ENCODE measurements at places on chromosomes 1 and 21.

DNA sequence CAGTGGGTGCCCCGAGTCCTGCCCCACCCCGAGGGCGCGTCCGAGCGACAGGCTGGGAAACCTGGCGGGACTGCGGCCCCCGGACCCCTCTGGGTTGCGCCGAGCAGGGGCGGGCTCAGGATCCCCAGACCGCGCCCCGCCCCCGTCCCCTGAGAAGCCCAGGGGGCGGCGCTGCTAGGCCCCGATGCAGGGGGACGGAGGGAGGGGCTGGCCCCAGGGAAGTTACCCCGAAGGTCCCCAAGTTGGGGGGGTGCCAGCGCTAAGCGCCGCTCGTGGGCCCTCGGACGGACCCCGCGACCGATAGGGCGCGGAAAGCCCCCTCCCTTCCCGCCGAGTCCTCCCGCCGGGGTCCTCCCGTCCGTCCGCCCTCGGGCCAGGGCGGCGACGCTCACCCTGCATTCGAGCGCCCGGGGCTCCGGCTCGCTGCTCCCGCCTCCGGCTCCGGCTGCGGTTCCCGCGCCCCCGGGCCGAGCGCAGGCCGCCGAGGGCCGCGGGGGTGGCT is 414 bp downstream of the GPR153 start:
- no peak for DNase-seq

GRCh38 chr1:242738702-242739645 is 214.5 kb upstream of the PLD5 start:
- DNase-seq: no peak

- DNase-seq: no peak
These were observed 16.8 kb downstream of the DHX9 start for GRCh38 chr1:182855911-182856310.

DNA sequence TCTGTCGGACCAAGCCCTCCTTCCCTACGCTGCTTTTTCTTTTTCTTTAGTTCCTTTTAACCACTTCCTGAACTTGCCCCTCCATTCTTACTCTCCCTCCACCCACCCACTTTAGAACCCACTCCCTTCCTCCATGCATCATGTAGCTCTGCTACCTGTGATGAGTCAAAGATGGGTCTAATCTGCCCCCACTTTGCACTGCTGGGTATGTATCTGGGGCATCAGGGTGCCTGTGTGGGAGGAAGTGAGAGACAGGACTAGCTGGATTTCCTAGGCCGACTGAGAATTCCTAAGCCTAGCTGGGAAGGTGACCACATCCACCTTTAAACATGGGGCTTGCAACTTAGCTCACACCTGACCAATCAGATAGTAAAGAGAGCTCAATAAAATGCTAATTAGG is 157.7 kb downstream of the SEC16B start:
- no peak for DNase-seq

DNA sequence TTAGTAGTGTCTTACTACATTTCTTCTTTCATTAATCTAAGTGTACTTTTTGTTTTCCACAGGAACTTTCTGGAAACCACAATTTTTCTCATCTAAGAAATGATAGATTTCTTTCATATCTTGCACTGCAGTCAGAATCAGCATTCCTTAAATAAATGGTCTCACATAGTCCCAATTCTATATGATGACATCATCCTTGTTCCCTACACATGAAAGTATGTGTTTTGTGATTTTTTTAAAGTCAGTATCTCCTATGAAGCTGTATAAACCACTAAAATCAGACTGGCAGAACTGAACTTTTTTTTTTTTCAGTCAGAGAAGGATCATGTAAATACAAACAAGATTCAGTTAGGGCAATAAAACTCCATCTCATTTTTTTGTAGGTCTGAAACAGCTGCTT is 742.6 kb upstream of the CXADR start:
- DNase-seq: no peak

DNA sequence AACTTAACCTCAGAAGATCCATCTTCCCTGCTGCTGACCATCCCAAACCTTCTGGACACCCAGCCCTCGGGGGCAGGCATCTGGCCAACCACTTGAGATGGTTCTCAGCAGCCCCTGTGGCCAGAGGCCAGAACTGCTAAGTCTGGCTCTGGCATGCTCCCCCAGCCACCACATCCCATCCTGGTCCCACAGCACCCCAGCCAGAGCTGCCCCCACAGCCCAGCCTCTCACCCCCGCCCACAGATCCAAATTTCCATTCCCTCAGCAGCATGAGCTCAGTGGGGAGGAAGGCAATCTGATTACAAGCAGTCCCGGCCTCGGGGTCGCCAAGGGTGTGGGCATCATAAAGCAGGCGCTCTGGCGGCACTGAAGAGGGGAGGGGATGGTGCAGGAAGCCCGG is 45.6 kb downstream of the GLIS1 start:
- no peak for DNase-seq

DNA sequence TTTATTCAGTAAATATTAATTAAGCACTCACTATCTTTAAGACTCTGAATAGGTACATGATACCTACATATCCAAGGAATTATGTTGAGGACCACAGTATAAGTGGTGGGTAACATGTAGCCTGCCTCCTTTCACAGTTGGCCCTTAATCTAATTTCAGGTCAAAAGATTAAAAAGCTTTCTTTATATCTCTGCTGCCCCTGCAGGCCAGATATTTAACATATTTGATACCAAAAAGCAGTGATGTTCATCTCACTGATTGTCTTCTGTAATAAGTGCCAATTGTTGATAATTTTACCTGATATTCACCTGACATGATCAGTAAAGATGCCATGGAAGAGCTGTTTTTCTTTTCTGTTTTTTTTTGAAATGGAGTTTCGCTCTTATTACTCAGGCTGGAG is 36.5 kb downstream of the RLF start:
- DNase-seq: no peak

DNA sequence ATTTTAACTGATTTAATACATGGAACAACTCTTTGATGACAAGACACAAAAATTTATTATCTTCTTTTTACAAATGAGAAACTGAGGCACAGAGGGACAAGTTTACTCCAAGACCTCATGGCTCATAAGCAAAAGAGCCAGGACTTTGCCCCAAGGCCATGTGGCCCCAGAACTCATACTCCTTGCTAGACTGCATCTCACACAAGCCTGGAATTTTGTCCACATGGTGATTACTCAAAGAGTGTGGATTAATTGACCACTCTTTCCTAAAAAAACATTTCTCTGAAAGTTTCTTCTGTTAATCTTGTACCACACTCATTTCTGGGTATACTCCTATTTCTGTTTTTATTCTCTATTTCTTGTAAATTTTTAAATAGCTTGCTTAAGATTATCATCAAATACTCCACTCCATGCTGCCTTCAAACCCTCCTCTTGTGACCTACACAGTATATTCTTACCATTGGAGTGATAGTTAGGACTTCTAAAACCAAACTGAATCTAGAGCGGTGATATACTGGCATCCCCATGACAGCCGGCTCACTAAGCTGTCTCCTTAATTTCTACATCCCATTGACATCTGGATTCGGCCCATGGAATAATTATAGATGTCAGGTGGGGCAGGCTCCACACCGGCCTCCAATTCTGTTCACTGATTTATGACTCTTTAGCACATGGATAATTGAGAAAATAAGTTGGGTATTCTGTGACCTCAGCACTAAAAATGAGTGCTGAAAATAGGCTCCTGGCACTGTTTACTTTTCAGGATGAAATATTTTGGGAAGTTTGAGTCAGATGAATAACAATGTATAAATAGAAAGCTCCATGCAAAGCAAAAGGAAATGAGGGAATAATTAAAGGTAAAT is 16.1 kb downstream of the RGS4 start:
- DNase-seq: no peak

DNA sequence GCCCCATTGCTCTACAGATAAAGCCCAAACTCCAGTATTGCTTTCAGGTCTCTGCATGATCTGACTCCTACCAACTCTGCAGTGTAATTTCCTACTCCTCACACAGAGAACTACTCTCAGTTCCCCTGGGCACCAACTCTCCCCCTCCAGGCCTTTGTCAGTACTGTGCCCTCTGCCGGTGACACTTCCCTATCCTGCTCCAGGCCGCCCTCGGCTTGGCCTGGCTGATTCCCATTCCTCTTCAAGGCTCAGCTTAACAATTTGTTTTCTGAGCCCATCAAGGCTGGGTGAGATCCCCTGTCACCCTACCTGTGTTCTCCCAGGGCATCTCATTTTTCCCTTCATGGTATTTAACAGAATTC is 2.6 kb downstream of the SLAMF8 start:
- no peak for DNase-seq

DNA sequence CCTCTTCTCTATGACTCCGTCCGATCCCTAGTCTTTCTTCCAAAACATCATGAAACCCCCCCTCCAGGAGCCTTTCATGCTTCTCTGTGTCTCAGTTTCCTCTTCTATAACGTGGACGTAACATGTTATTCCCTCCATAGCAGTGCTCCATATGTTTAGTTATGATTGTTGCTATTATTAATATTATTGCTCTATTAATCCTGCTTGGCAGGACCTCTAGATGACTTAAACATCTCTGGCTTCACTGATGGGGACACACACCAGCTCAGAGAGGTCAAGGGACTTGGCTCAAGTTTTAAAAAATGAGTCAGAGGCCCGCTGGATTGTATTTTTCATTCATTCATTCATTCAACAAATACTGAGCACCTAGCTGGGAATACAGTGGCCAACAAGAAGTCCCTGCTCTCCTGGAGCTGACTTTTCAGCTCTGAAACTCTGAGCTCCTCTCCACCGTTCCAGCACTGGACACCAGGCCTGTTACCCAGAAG is 404 bp upstream of the CPLANE2 start:
- no peak for DNase-seq

DNA sequence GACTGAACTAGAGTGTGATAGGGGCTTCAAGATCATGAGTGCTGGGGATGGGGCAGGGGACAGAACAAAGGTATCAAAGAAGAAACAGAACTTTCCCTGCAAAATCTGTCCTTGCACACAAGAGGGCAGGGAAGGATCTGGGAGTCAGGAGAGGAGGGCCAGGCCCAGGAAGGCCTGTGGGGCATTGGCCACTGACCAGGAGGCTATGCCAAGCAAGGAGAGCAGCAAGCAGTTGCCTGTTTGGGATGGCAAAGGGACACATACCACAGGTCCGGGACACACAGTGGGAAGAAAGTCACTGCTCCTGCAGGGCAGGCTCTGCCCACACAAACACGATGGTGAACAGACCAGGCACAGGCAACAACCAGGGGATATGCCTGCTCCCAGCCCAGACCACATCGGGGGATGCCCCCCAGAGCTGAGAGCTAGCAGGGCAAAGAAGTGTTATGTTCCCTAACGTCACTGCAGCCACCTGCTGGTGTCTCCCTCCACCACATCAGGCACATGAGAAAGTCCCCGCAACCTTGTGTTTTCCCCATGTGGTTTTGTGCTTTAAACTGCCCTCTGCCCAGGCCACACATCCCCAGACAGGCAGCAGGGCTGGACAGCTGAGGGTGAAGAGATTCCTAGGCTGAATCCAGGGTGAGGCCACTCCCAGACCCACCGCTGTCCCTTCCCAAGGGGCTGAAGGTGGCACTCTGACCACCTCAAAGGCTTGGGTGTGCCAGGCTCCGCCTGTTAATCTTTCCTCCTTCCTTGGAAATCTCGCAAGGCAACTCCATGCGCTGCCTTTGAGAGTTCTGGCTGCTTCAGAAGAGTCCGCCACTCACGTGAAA is 53.6 kb downstream of the KIF21B start:
- DNase-seq: no peak
